CD14-positive monocyte (primary cell): ENCODE measurements at places on chromosomes 13 and 19.

DNA sequence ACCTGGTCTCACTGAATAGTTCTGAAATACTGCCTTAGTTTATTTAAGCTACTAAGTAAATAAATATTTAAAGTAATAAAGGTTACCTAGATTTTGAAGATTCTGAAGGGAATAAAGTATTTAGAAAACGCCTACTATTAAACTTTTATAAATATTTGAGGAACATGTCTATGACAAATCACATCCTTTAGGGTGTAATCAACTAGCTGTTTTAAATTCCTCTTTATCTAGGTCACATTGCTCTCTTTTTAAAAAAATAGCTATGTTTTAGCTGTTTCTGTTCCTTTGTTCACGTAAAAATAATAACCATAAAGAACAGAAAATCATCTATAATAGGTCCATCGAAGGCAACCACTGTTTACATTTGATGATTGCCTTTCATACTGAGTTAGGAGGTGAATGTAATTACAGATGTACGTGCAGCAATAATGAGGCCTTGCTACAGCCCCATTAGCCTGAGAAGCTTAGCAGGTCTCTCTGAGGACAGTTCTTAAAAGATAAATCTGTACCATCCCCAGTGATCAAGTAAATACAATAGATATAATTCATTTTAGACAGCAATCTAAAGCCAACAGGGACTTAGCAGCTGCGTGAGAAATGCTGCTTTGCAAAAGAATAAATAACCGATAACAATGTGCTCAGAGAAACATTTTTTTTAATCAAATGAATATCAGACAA lies 449.5 kb downstream of the LIG4 start:
- DNase-seq: no peak

DNA sequence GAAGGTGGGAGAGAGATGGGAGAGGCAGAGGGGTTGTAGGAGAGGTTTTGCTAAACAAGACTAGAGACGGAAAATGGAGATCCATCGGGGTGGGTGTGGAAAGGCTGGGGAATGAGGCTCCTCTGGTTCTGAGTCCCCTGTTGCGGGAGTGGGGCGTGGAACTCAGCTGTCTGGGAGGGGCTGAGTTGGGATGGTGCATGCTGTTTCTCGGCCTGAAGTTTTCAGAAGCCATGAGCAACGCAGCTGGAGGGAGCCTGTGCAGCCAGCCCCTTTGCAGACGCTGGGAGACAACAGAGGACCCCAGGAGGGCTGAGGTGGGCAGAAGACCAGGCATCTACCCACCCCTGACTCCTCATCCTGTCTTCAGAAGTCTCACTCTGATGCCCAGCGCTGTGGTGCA lies 7.4 kb upstream of the GIPR start:
- DNase-seq: no peak

- no peak for DNase-seq
These were observed 8.8 kb downstream of the DCAF15 start for GRCh38 chr19:13960863-13961784.

DNA sequence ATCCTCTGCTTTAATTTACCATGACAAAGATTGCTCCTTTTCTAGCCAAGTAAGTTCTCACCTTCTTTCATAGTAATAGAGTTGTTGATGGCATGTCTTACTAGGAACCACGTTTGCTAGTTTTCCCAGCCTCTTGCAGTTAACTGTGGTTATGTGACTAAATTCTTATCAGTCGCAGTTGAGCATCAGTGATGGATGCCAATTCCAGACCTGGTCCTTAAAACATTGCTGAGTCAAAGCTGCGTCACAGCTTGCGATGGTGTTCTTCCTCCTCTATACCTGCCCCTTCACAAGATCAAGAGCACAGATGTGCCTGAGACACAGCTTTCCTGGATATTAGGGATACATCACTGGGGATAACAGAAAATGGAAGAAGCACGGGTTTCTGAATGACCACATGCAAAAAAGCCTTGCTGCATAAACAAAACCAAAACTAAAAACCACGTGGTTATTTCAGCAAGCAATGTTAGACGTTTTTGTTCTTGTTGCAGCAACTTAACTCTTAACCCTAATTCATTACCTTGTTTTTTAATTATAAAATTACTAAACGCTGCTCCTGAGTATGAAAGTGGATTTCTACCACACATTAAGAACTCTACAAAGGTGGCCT lies 97.6 kb upstream of the DACH1 start:
- peak; percentile 2 for DNase-seq

- DNase-seq: no peak
These were observed 107.2 kb downstream of the UQCRFS1 start for GRCh38 chr19:29105629-29106292.

DNA sequence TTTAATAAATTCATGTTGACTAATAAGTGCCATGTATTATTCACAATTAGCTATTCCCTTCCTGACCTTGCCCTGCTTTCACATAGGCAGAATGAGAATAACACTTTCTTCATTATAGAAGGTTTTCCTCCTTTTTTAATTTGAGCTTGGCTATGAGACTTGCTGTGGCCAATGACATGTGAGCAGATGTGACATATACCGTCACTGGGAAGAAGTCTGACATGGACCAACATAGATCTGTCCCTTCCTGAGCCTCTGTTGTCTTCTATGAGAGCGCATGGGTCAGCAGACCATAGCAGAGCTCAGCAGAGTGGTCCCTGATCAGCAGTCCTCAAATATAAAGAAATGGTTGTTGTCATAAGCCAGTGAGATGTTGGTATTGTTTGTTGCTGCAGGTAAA lies 163.9 kb downstream of the DACH1 start:
- DNase-seq: no peak

DNA sequence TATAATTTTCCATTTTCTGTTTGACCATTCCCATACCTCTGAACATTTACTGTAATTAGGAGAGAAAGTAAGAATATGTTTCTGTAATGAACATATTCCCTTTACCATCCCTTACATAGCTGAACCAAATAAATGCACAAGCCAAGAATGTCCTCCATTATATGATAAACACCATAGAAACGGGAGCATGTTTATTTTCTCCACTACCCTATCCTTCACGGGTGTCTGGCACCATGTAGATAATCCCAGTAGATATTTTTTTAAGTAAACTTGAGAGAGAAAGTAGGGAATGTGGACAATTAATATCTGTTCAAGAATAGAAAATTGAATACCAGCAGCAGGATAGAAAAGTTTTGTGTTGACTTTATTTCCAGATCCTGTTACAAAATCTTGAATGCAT lies 928.4 kb downstream of the EFNB2 start:
- no peak for DNase-seq

DNA sequence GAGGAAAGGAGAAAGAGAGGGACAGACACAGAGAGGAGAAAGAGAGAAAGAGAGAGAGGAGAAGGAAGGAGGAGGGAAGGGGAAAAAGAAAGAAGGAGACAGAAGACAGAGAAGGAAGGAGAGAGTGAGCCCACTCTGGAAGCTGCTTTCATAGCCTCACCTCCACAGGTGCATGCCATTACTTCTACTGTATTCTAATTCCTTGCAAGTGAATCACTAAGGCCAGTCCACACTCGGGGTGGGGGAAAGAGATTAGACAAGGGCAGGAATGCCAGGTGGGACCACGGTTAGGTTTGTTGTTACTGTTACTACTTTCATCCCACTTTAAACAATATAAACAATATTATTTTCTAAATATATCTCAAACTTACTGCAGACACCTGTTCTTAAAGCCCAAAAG lies 684.5 kb upstream of the ARGLU1 start:
- DNase-seq: no peak

DNA sequence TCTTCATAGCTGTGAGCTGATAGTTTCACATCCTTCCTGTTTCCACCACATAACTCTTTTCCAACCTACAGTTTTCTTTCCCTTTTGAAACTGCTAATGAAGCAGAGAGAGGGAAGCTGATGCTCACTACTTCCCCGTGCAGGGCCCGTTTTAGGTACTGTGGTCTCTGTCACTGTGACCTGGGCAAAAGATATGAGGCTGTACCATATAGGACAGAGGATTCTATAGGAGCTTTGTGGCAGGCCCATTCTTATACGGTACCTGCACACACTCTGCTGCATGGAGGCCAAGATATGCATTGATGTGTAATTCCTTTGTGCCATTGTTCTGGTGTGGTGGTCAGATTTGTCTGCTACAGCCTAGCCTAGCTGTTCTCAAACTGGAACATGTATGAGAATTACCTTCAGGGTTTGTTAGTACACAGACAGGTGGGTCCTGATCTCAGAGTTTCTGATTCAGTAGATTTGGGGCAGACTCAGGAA lies 577.3 kb downstream of the LMO7 start:
- DNase-seq: no peak
